ENCODE measurements at places on chromosomes 2 and 18. TPM values are rescaled to one million over a fixed set of nuclear protein-coding genes. Genes with fewer than 3 reads are reported as not detected.

OSBPL1A gene
- total RNA-seq = 84.6 TPM

DNER gene
- total RNA-seq = 34.3 TPM

AMER3 gene
- total RNA-seq = not detected

BOLL gene
- total RNA-seq = not detected

DNA sequence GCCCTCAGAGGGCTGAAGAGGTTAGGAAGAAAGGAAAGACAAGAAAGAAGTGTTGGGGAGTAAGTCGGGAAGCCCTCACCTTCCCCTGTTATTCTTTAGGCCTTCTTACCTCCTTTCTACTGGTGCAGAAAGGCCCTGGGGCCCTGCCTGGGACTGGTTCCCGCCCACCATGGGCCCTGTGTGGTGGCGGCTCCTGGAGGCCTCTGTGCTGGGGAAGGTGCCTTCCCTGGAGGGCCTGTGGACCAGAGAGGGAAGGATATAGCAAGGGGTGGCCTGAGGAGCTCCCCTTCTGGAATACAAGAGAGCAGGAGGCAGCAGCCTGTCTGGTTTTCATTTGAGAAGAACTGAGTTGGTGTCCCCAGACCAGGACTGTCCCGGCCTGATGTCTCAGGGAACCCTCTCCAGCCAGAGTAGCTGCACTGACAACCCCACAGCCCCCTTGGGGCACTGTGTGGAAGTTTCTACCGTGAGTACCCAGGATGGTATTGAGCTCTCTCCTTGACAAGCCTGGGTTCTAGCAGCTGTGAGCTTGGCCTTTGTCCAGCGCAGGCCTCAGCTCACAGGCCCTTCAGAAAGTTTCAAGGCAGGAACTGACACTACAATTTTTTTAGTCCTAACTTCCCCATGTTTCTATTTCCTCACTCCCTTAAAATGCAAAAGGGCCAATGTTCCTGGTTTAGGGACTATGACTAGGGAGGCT, 47.1 kb downstream of the EFR3B start:
- no peak for DNase-seq

Data from SK-MEL-5 (cell line).